ENCODE measurements at places on chromosomes 11 and 22.
A peak's percentile ranks its signal among the peaks of the same experiment; 100 is the strongest.

GRCh38 chr11:128881221-128881620 lies 9.9 kb upstream of the KCNJ5 start:
- DNase-seq = no peak

GRCh38 chr11:101127699-101128570 lies 1.7 kb downstream of the PGR start:
- no peak for DNase-seq

DNA sequence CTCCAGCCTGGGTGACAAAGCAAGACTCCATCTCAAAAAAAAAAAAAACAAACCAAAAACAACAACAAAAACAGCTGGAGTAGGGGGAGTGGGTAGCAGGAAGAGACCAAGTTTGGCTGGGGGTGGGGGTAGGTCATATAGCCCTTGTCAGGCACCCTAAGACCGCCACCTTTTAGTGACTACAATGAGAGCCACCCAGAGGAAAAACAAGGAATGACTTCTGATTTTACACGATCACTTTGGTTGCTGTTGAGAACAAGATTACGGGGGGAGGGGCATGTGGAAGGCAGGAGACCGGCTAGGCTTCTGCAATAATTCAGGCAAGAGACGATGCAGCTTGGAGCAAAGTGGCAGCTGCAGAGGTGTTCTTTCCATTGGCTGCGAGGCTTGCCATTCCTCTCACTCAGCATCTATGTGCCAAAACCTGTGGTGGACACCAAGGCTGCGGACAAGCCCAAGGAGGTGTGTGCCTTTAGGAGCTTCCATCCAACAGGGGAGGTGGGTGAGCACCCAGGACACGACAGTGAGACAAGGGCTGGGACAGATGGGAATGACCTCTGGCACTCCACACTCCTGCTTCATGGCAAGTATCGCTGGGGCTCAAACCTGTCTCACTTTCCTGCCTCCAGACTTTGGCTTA lies 1.7 kb downstream of the RPS19BP1 start:
- no peak for DNase-seq

DNA sequence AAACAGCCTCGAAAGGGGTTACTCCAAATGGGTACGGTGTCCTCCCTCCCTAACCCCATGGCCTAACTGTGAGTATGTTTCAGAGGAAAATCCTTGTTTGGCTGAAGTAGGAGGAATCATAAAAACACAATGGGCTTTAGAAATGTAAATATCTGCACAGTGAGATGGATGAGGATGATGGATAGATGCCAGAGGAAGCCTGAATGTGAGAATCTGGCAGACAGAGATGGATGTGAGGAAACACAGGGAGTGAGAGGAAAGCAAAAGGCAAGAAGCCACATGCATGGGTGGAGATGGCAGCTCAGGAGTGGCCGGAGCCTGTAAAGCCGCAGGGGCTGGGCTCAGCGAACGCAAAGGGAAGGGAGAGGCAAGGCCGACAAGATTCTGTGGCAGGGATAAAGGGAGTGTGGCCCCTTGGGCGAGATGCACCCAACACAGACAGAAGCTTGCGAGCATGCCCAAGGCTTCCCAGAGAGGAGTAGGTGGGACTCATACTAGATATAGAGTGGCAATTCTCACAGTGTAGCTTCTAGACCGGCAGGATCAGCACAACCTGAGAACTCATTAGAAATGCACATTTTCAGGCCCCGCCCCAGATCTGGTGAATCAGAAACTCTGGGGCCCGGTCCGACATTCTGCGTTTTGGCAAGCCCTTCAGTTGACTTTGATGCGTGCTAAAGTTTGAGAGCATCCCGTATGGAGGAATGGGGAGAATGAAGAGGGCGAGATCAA lies 237.3 kb upstream of the CADM1 start:
- no peak for DNase-seq

GRCh38 chr11:77705876-77706579 lies 68.4 kb upstream of the CLNS1A start:
- no peak for DNase-seq

GRCh38 chr11:2213890-2214526 lies 42.4 kb upstream of the TH start:
- DNase-seq = no peak

DNA sequence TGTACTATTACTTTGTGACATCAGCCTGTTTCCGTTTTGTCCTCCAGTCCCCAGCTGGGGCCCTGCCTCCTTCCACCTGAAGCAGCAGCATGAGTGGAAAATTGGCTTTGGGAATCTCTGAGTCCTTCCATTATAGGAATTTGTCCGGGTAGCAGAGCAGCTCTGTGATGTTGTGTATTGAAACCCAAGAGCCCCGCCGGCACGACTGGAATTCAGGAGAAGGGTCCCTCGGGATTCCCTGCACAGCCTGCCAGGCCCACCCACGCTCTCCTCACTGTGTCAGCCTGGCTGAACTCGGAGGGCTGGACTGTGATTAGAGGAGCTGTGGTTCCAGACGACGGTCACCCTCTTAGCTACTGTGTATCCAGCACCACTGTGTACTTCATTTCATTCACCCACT lies 18.8 kb upstream of the TSPAN18 start:
- no peak for DNase-seq

- DNase-seq = no peak
These were observed 38.4 kb upstream of the EMID1 start for GRCh38 chr22:29167032-29167911.

DNA sequence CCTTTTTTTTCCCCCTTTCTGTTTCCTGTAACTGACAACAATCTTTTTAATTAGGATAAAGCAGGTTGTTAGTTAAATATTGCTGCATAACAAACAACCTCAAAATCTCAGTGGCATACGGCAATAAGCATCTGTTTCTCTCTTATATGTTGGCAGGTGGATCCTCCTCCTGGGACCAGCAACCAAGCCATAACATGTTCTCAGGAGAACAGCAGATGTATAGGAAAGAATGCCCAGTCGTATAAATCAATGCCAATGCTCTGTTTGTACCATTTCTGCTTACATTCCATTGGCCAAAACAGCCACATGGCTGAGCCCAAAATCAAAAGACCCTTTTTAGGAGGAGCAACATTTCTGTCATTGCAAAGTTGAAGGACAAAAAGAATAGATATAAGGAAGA lies 445.7 kb downstream of the AASDHPPT start:
- no peak for DNase-seq

DNA sequence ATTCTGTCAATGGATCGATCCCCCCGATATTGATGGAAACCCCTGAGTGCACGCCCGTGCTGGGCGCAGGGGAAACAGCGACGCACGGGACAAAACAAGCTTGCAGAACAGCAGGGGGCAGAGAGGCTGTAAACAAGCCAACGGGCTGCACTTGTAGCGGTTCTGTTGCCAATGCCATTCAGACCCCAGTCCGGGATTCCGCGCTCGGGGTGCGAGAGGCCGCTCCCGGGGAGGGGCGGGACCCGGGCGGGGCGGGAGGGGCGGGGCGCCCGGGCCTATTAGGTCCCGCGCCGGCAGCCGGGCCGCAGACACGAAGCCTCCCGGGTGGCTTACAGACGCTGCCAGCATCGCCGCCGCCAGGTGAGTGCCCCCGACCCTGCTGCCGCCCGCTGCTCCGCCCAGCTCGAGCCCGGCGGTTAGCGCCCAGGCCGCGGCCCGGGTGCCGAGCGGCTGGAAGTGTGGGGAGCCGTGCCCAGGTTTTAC lies at the start of gene BIK:
Gene BIK (plus strand): TSS at position 307 of the 483 bp plus-strand sequence. CDS start 13,273 bp downstream, outside the sequence.
- peak; percentile 27 for DNase-seq

DNA sequence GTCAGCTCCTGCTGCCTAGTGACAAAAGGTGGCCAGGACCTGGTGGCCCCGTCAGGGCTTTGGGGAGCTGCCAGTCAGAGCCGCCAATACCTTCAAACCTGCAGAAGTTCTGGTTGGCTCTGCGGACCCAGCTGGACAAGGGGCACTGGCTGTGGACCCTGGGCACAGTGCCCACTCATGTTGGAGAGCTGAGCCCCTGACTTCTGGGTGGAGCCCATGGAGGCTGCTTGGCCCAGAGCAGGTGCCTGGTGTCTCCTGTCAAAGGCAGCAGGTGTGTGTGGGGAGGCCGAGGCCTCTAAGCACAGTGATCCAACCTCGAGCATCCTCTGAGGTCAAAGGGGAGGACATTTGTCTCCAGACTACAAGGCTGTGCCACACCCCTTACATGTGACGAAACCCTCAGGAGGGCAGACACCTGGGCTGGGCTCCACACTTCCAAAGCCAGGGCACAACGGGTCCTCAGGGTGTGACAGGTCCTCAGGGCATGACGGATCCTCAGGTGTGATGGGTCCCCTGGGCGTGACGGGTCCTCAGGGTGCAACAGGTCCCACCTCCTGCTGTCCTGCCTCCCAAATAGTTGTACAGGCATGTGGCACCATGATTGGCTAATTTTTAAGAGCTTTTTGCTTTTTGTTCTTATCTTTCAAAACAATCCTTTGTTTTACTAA lies 37.0 kb downstream of the MUC2 start:
- DNase-seq = no peak

GRCh38 chr22:37701141-37701786 lies 4.4 kb downstream of the TRIOBP start:
- DNase-seq = no peak

- DNase-seq = no peak
These were observed 17.0 kb downstream of the MMP10 start for GRCh38 chr11:102763440-102763839.

GRCh38 chr22:23113067-23113846 lies 28.5 kb downstream of the RSPH14 start:
- no peak for DNase-seq

GRCh38 chr11:94780432-94780831 lies 12.3 kb downstream of the AMOTL1 start:
- DNase-seq = no peak

GRCh38 chr11:47714554-47715081 lies 551 bp downstream of the AGBL2 start:
- no peak for DNase-seq

DNA sequence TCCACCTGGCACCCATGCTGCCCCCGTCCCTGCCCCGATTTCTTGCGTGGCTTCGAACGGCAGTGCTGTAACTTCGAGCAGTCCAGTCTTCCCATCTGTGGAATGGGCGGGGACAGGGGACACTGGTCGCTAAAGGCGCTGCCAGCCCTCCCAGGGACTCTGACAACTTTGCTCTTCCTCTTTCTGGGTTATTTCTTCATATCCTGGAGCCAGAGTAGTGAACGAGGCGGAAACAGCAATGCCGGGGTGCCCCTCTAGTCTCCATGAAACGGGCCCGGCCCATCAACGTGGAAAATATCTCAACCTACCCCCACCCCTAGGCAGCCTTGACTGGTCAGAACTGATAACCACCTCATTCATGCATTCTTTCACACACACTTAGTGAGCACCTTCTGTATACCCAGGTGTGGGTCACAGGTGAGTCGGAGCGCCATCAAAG lies 42.8 kb downstream of the TRIOBP start:
- DNase-seq = no peak

GRCh38 chr11:1504138-1504537 lies 17.6 kb upstream of the MOB2 start:
- no peak for DNase-seq

- no peak for DNase-seq
These were observed 22.9 kb upstream of the ASPHD2 start for GRCh38 chr22:26406118-26406517.

DNA sequence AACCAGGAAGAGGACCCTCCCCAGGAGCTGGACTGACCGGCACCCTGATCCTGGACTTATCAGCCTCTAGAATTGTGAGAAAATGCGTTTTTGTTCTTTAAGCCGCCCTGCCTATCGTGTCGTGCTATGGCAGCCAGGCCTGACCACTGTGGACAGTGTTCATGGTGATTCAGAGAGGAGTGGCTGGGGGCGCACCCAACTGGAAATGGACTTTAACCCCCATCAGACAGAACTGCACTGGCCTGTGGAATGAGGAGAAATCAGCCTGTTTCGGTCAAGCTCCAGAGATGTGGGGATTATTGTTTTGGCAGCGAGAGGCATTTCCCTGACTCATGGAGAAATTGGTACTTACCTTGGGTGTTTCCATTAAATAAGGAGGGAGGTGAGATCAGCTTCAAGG lies 1437.8 kb downstream of the BRD1 start:
- no peak for DNase-seq

GRCh38 chr22:44611880-44612496 lies 90.0 kb upstream of the PRR5 start:
- DNase-seq = no peak

GRCh38 chr22:27420817-27421361 lies 380.7 kb downstream of the MN1 start:
- DNase-seq = no peak

- DNase-seq = no peak
These were observed 10.7 kb upstream of the SYTL2 start for GRCh38 chr11:85821636-85822035.

All from effector memory CD4-positive, alpha-beta T cell (primary cell).